ENCODE measurements at places on chromosomes 3 and 15. TPM values are rescaled to one million over a fixed set of nuclear protein-coding genes. Genes with fewer than 3 reads are reported as not detected.
A peak's percentile ranks its signal among the peaks of the same experiment; 100 is the strongest.

DNA sequence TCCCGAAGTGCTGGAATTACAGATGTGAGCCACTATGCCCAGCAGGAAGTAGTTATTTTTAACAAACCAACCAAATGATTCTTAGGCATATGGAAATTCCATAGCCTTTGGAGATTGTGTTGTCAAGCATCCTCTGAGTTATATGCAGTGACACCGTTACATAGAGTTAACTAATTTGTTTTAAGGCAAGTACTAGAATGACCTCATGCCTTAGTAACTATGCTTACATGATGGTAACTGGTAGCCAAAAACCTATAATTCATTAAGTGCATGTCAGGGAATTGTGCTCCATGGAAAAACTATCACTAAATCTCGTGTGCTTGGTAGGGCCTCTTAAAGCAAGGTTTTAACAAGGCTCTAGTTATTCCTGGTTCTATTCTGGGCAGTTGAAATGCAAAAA lies 392.8 kb downstream of the TUSC7 start:
- DNase-seq, result no peak

DNA sequence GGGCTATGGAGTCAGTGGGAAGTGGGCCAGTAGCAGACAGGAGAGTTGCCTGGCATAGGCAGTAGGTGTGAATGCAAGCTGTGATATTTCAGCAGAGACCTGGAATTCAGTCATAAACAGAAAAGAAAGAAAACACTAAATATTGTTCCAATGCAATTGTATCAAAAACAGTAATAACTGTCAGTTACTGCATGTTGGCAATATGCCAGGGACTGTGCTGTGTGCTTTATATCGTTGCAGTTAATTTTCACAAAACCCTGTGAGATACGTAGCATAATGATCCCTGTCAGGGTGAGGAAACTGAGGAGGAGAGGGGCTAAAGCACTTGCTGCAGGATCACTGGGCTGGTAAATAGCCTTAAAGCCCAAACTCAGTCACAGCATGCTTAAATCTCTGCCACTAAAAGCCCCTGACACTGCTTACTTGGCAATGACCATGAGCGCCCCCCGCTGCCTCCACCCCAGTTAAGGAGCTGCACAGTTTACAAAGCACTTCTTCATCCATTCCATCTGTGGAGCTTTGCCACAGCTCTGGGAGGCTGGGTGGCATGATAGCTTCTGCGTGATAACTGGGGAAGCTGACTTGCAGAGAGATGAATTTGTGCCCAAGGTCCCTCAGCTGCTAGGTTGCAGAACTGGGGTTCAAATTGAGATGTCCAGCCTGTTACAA lies 3.9 kb downstream of the SLC6A1 start:
- DNase-seq, result no peak

- peak; percentile 27 for DNase-seq
Measured at GRCh38 chr3:194993896-194994295, 277.1 kb downstream of the XXYLT1 start.

DNA sequence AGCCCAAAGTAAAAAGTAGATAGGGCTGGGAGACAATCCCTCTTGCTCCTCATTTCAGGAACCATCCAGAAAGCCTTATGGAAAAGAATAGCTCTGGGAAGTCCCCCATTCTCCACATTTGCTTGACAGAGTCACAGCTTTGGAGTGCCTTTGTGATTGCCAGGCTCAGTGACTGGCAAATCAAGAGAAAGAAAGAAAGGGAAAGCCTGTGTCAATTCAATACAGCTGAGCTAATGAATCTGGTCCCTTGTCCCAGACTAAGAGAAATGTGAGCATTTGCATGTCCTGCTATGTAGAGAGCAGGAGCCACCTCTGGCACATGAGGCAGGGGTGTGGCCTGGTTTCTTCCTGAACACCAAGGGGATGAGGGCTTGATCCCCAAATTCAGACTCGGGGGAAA lies 14.9 kb upstream of the CTNNB1 start:
- DNase-seq, result no peak

DNA sequence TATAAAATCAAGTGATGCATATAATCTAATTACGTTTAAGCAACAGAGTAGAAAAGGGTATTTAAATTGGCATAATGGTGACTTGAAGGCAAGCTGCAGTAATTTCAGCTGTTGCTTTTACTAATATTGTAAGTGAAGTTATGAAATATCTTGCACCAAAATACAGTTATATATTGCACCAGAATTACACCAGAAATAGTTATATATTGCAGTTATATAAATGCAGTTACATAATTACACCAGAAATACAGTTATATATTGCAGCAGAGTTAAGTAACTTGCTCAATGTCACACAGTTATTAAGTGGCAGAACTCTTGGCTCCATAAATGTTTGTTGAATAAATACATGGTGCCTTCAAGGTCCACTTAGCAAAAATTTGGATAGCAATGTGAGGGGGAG lies 51.4 kb downstream of the PCOLCE2 start:
- no peak for DNase-seq

- DNase-seq, result no peak
Measured at GRCh38 chr3:23320586-23321570, 117.8 kb downstream of the UBE2E2 start.

- no peak for DNase-seq
Measured at GRCh38 chr15:62483814-62484213, 318.7 kb upstream of the C2CD4B start.

- no peak for DNase-seq
Measured at GRCh38 chr15:58021332-58022230, 43.9 kb downstream of the ALDH1A2 start.

DNA sequence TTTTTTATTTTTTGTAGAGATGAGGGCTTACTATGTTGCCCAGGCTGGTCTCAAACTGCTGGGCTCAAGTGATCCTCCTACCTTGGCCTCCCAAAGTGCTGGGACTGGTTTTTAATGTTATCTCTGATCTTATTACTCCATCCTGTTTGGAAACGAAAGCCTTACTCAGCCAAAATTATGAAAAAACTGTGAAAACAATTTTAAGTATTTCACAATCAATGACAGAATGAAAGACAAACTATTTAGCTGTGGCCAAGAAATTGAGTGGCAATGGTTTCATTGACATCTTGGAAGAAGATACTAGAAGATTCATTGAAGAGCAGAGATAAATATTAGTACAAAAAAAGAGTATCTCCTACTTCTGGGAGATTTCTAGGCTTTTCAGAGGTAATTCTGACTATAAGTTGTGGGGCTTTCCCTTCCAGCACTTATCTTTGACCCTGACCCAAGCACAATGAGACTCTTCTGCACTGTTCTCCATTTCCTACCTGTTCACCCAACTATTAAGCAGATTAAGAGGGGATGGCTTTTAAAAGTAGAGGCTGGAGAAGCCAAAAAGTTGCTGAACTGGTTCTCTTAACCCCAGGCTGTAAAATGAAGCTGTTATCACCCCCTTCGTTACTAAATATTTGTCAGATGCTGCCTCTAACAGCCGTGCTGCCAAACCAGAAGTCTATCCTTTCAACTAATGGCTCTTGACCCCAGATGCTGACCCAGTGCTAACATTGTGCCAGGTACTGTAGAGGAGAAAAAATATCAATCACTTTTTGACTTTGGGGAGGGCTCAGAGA lies 14.2 kb upstream of the SLC25A36 start:
- no peak for DNase-seq

GRCh38 chr3:5784690-5785089 lies 597.2 kb downstream of the EDEM1 start:
- DNase-seq, result no peak

GRCh38 chr3:122183521-122183892 lies at the start of gene CASR:
CASR (plus strand) TSS chr3:122183668; CDS start chr3:122254190, 70,522 bp downstream.
- DNase-seq, result no peak

GRCh38 chr15:68717951-68718350 lies 102.7 kb downstream of the ANP32A start:
- DNase-seq, result no peak

- no peak for DNase-seq
Measured at GRCh38 chr3:144822671-144823070, 851.0 kb downstream of the DIPK2A start.

DNA sequence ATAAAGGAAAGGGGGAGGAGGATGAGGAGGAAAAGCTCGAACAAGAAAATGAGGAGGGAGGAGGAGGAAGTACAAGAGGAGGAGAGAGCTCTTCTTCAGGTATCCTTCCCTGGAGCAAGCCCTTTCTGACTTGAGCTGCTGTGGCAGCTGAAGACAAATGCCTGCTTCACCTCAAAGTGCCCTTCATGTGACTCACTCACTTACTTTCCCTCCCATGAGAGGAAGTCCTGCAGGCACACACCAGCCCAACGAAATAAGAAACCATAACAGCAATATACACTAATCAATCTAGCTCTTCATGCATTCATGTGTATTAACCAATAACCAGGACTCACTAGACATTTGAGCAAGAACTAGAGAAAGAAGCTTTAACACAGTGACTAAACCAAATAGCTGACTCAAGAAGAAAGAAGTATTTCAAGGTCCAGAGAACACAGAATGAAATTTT lies 251.9 kb downstream of the IGSF11 start:
- DNase-seq, result no peak

DNA sequence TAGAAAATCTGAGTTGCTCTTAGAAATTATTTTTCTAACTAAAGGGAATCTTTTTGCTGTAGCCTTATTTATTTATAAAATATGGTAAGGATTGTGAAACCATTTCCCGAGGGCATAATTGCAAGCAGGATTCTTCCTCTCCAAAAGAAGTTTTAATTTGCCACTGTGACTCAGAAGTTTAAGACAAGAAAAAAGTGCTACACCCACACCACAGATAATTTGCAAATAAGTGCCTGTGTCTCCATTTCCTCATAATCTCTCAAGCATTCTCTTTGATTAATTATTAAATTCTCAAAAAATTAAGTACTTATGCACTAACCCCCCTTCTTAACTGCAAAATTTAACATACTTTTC lies 43.6 kb downstream of the RASA2 start:
- DNase-seq, result no peak

- DNase-seq, result no peak
Measured at GRCh38 chr3:17730318-17730967, 12.0 kb downstream of the TBC1D5 start.

- no peak for DNase-seq
Measured at GRCh38 chr3:134658555-134658954, 7.7 kb upstream of the KY start.

DNA sequence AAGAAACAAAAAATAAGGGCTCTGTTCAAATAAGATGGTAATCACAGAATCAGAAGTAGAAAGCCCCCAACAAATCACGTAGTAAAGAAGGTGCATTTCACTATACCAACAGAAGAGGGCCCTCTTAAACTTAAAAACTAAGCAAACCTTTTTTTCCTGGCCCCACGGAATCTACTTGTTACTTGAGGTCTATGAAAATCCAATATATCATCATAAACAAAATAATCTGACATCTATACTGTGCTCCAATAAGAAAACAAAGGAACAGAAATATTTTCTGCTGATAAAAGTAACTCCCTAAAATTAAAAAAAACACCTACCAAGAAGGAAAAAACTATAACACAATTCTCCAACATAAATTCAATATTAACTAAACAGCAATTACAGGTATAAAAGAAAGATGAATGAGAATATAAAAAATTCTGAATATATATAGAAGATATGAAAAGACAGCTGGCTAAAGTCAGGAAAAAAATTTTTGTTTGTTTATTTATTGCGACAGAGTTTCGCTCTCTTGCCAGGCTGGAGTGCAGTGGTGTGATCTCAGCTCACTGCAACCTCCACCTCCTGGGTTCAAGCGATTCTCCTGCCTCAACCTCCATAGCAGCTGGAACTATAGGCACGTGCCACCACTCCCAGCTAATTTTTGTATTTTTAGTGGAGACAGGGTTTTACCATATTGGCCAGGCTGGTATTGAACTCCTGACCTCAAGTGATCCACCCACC lies 81.8 kb downstream of the CLASP2 start:
- DNase-seq, result peak; percentile 57

DNA sequence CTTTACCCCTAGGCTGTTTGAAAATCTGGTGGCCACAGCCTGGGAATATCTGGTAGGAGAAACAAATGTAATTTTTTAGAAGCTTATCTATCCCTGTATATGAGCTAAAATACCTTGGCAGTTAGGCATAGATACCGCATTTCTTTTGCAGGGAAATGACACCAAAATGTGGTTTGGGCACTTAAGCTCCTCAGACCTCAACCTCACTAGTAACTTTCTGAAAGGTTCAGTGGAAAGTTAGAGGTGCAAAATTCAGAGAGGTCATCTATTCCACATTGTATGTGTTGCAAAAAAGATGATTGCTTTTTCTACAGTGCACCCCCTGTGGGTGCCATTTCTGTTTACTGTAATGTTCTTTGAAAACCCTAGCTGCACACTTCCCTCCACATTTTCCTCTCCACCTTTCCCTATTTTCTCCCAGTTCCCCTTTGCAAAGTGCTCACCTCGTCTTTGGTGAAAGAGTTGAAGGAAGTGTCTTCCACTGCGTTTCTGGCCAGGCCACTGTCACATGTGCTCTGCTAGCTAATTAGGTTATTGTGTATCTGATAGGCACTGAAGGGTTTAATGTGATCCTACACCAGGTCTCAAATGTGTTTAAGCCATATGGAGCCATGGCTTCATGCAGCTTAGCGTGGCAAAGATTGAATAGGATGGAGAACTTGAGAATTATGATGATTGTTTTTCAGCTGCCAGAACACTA lies 1.3 kb downstream of the SACM1L start:
- DNase-seq, result no peak

DNA sequence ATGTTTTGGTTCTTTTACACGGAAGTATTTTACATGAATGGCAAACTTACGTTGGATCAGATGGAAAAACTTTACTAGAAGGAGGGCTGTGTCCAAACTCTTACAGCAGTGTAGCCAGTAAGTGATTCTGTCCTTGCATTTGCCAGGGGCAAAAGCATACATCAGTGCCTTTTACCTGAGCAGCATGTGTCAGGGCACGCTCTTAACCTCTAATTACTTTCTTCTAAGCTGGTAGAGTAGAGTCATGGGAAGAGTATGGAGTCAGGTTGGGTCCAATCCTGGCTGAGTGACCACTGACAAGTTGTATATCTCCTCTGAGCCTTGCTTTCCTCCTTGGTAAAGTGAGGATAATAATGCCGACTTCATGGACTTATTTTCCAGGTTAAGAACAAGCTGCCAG lies 47.1 kb downstream of the RYR3 start:
- DNase-seq, result no peak

DNA sequence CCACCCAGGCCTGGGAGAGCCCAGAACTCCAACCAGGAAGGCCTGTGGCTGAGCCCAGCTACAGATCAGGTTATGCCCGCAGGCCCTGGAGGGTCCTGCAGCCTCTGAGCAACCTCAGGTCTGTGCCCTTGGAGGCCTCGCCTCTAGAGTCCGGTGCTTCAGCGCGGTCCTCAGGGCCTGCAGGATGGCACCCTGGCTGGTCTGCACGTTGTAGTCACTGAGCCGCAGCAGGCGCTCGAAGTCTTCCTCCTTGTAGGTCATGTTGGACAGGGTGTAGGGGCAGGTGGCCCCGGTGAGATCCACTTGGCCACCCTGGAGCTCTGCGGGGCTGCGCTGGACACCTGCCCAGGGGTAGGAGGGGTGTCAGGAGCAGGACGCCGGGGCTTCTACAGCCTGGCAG lies 25.8 kb downstream of the PLA2G4D start:
- DNase-seq, result no peak

PTX3 gene
- not detected for total RNA-seq

ANKRD34C gene
- total RNA-seq, result not detected

GAP43 gene
- total RNA-seq, result not detected

CEP152 gene
- total RNA-seq, result 3.9 TPM

SYNPR gene
- not detected for total RNA-seq

TRIM42 gene
- total RNA-seq, result not detected

CHST13 gene
- not detected for total RNA-seq
